Retina (tissue), 1 donor: ENCODE measurements at places on chromosomes 13 and 19.

GRCh38 chr13:68350554-68350953 is 1120.4 kb upstream of the PCDH9 start:
- DNase-seq, result no peak

- no peak for DNase-seq
Measured at GRCh38 chr13:65971541-65971940, 1258.6 kb downstream of the PCDH9 start.

- DNase-seq, result peak; percentile 19
Measured at GRCh38 chr13:24274452-24275021, 34.8 kb upstream of the C1QTNF9 start.

GRCh38 chr19:14165990-14166830 is 29.8 kb upstream of the ASF1B start:
- DNase-seq, result no peak
